ENCODE measurements at places on chromosomes 3 and 15. TPM values are rescaled to one million over a fixed set of nuclear protein-coding genes. Genes with fewer than 3 reads are reported as not detected.

FGF7 gene
- 0.94 TPM for total RNA-seq

CCDC13 gene
- total RNA-seq, result 2.8 TPM

VIPR1 gene
- total RNA-seq, result 0.31 TPM

HTR3E gene
- not detected for total RNA-seq

RAD51 gene
- total RNA-seq, result 1.9 TPM

All from parietal lobe (tissue), 2 donors.